NCI-H510A (cell line): ENCODE measurements at places on chromosomes 11 and 22.

GRCh38 chr22:42947211-42947990, 67.5 kb downstream of the PACSIN2 start:
- no peak for DNase-seq

DNA sequence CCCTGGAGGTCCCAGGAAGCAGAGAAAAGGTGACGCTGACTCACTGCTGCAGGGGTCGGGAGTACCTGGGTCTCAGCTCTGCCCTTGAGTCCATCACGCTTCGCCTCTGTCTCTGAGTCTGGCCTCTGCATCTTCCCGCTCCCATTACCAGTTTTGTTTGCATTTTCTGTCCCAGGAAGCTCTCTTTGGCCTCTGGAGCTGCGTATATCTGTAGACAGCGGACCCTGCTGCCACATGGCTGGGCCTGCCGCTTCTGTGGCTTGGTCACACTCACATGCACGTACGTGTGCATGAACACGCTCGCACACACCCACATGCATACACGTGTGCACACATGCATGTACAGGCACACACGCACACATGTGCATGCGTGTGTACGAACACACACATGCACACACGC, 20.8 kb upstream of the APOBEC3A start:
- no peak for DNase-seq

- DNase-seq = no peak
Measured at GRCh38 chr11:112728288-112728687, 232.9 kb upstream of the NCAM1 start.

DNA sequence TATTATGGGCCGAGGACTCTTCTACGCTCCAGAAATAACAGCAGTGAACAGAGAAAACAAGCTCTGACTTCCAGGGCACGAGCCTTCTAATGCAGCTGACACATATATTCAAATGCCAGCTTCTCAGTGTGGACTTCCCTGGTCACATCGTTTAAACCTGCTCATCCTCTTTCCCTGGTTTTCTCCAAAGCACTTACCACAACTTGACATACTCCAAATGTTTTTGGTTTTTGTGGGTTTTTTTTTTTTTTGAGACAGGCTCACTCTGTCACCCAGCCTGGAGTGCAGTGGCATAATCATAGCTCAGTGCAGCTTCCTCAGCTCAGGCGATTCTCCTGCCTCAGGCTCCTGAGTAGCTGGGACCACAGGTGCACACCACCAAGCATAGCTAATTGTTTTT, 105.5 kb downstream of the MICAL3 start:
- no peak for DNase-seq

- DNase-seq = no peak
Measured at GRCh38 chr11:27721264-27722116, 21.2 kb upstream of the BDNF start.

- DNase-seq = no peak
Measured at GRCh38 chr11:61332281-61332796, 566 bp downstream of the DDB1 start.

- no peak for DNase-seq
Measured at GRCh38 chr22:38756711-38757463, 1.1 kb upstream of the SUN2 start.

DNA sequence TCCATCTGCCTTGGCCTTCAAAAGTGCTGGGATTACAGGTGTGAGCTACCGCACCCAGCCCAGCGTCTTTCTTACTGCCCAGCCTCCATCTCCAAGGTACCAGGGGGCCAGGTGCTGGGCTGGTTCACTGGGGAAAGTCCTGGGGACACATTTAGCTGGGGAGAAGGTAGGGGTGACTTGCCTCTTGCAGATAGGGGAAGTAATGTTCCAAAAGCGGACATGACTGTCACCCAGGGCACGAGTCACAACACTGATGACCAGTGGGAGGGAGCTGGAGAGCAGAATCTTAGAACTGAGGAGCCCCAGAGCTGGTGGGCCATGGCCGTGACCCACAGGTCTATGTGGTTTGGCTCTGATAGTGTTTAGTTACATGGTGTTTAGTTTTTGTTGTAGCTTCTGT, 2.4 kb upstream of the SLC15A3 start:
- no peak for DNase-seq

- DNase-seq = no peak
Measured at GRCh38 chr22:17214416-17215043, 4.7 kb downstream of the ADA2 start.

- no peak for DNase-seq
Measured at GRCh38 chr11:28760676-28761390, 652.6 kb downstream of the METTL15 start.
